Activated T-cell treated with anti-CD3 and anti-CD28 coated beads for 1 hour (primary cell): ENCODE measurements at places on chromosomes 16 and 17.

GRCh38 chr17:887551-888209 lies 91.9 kb downstream of the NXN start:
- no peak for DNase-seq

- DNase-seq, result peak; percentile 43
Measured at GRCh38 chr16:23949630-23950290, 114.0 kb downstream of the PRKCB start.

- no peak for DNase-seq
Measured at GRCh38 chr17:68657166-68657565, 56.0 kb upstream of the FAM20A start.

GRCh38 chr16:11316331-11317015 lies 28.8 kb upstream of the RMI2 start:
- no peak for DNase-seq

DNA sequence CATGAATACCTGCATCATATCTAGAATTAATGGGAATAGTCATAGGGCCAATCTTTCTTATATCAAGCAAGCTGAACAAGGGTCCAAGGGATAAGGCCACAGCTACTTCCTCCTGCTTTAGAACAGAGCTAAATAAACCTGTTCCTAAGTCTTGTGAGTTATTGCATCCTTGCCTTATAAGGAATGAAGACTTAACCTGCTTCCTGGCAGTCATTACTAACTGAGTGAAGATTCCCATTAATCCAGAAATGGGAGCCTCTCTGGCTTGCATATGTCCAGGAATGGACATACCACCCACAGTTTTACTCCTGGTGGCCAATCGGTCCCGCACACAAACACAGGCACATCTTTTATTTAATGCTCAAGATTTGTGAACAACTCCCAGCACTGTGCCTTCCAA lies 35.9 kb upstream of the SKAP1 start:
- DNase-seq, result no peak

- no peak for DNase-seq
Measured at GRCh38 chr17:4584917-4585637, 748 bp downstream of the SMTNL2 start.

DNA sequence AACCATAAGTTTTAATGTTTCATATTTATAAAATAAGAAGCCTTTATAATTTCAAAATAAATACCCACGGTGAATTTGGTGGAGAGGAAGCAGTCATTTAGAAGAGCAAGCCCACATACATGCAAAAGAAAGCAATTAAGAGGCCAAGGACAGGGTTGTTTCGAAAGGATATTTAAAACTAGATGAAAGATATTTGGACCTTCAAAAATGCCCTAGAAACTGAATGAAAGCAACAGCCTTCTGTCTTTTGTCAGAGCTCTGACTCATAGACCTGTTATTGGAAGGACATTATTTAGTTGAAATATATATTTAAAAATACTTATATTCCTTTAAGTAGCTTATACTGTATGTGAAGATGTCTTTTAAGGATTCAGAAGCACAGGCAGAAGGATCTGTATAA lies 8.6 kb upstream of the METTL9 start:
- DNase-seq, result no peak

DNA sequence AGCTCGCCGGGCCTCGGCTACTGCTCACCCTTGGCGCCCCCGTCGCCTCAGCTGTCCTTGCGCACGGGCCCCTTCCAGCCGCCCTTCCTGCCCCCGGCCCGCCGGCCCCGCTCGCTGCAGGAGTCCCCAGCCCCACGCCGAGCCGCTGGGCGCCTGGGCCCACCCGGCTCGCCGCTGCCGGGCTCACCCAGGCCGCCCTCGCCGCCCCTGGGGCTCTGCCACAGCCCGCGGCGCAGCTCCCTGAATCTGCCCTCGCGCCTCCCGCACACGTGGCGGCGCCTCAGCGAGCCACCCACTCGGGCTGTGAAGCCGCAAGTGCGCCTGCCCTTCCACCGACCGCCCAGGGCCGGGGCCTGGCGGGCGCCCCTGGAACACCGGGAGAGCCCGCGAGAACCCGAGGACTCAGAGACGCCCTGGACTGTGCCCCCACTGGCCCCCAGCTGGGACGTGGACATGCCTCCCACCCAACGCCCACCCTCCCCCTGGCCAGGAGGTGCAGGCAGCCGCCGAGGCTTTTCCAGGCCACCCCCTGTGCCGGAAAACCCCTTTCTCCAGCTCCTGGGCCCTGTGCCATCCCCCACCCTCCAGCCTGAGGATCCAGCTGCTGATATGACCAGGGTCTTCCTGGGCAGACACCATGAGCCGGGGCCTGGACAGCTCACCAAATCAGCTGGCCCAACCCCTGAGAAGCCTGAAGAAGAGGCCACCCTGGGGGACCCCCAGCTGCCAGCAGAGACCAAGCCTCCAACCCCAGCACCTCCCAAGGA lies 12.8 kb downstream of the MYO15A start:
- DNase-seq, result no peak

GRCh38 chr16:75429621-75430403 lies 3.5 kb downstream of the CFDP1 start:
- no peak for DNase-seq

DNA sequence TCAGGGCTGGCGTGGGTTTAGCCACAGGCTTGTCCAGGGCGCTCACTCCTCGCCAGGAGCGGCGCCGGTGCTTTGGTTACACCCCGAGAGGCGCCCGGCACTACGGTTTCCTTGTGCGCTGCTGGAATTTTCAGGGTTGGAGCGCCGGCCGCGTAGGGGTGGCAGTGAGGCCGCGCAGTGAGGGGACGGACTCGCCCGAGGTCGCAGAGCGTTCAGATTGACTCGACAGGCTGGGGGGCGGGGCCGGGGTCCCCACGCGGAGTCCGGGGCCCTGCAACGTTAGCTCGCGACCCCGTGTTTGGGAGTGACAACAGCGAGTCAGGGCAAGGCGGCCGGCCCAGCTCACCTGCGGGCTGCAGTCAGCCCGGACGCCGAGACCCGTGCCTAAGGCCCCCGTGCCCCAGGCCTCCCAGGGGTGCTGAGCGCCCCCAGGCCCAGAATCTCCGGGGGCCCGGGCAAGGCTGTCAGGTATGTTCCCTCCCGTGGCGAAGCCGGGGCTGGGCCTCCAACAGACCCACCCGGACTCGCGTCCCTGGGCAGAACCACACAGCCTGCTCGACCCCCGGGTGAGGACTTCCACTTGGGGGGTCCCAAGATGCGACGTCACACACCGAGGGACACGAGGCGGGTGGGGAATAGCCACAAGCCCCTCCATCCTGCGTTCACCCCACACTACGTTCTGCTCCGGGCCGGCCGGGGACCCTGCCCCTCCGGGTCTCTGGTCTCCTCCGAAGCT lies 1.3 kb upstream of the ACTG1 start:
- DNase-seq, result no peak

DNA sequence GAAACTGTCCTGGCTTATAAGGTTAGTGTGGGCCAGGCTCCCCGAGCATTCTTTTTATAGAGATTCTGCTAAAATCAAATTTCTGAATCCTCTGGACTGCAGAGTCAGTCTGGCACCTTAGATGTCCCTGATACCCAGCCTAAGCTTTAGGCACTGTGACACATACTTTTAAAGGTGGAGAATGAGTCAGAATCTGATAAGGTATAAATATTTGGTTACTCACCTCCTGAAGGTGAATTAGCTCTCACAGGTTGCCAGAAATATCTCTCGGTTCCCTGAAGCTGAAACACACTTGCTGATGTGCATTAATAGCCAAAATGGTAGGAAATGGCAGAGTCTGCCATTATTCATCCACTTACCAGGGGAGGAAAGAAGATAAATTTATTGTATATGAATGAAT lies 446.9 kb downstream of the UTP18 start:
- DNase-seq, result no peak
